Panc1 (cell line): ENCODE measurements at places on chromosomes 3 and 15. TPM values are rescaled to one million over a fixed set of nuclear protein-coding genes. Genes with fewer than 3 reads are reported as not detected.

DNA sequence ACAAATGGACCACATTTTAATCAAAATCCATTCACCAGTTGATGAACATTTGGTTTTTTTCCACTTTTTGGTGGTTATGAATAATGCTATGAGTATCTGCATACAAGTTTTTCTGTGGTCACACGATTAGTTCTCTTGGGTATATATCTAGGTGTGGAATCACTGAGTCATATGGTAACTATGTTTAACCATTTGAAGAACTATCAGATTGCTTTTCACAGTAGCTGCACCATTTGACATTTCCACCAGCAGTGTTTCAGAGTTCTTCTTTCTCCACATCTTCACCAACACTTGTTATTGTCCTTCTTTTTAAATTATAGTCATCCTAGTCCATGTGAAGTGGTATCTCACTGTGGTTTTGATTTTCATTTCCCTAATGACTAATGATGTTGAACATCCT lies 33.3 kb upstream of the ATG7 start:
- peak; percentile 42 for DNase-seq
- H3K27me3 ChIP-seq = no peaks in the 10 kb centered on the region
- no peaks in the 10 kb centered on the region for H3K36me3 ChIP-seq
- peaks cover 13% of the 10 kb centered on the region for H3K4me1 ChIP-seq
- peak overlapping the region; percentile 62 for H3K27ac ChIP-seq

Gene TAMM41
- 10.8 TPM for total RNA-seq

DNA sequence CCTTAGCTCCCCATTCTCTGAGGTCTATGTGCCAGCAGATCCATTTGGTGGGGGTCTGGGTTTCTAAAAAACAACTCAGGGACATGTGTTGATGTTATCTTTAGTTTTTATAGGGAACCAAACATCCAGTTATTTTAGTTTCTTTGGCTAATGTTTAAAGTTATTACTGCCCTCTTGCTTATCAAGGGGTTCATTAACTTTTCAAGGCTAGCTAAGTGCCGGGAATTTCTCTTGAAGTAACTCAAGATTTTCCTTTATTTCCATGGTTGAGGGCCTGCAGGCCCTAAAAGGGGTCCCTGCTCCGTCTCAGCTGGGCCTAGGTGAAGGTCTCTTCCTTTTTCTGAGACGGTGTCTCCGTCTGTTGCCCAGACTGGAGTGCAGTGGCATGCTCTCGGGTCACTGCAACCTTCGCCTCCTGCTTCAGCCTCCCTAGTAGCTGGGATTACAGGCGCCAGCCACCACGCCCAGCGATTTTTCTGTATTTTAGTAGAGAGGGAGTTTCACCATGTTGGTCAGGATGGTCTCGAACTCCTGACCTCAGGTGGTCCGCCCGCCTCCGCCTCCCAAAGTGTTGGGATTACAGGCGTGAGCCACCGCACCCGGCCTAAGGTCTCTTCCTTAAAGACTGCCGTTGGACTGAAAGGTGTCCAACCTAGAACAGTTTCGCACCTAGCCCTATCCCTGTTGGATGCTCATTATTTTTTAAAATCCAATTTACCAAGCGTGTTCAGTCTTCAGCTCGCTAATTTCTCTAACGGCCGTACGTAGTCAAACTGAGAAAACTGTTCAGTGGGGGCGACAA lies 1.3 kb upstream of the OXSR1 start:
- DNase-seq = no peak
- no peaks in the 10 kb centered on the region for H3K27me3 ChIP-seq
- H3K36me3 ChIP-seq = peaks cover 4% of the 10 kb centered on the region; the same call in 1 of the 2 replicates
- H3K4me3 ChIP-seq = peak overlapping the region; percentile 84
- H3K27ac ChIP-seq = peak overlapping the region; percentile 98

DNA sequence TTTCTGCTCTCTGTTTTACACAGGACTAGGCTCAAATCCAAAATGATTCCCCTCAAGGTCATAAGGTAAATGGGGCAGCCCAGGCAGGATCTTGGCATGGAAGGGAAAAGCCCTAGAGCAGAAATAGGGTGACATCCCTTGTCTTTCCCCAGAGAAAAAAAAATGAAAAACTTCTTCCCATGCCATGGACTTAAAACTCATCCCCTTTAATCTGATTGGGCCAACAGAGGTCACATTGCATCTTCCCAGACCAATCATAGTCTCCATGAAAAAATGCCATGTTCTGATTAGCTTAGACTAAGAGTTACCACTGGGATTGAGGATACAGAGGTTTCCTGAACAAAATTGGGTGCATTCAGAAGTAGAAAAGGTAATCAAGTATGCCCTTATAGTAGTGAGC lies 241.3 kb upstream of the LRTM1 start:
- H3K27ac ChIP-seq = no peak overlapping the region
- H3K4me3 ChIP-seq = no peak overlapping the region
- no peaks in the 10 kb centered on the region for H3K4me1 ChIP-seq
- H3K27me3 ChIP-seq = no peaks in the 10 kb centered on the region
- no peaks in the 10 kb centered on the region for H3K36me3 ChIP-seq

GRCh38 chr3:136893848-136894443 lies 31.9 kb downstream of the NCK1 start:
- H3K27me3 ChIP-seq = no peaks in the 10 kb centered on the region
- no peaks in the 10 kb centered on the region for H3K36me3 ChIP-seq
- H3K4me3 ChIP-seq = no peak overlapping the region
- peak; percentile 52 for DNase-seq

GRCh38 chr3:83460052-83460451 lies 1498.7 kb upstream of the CADM2 start:
- no peak overlapping the region for H3K27ac ChIP-seq
- H3K36me3 ChIP-seq = no peaks in the 10 kb centered on the region
- H3K4me1 ChIP-seq = no peaks in the 10 kb centered on the region
- DNase-seq = no peak
- H3K4me3 ChIP-seq = no peak overlapping the region
- H3K27me3 ChIP-seq = no peaks in the 10 kb centered on the region

- no peaks in the 10 kb centered on the region for H3K27me3 ChIP-seq
- H3K4me1 ChIP-seq = no peaks in the 10 kb centered on the region
- no peak overlapping the region for H3K27ac ChIP-seq
- H3K36me3 ChIP-seq = no peaks in the 10 kb centered on the region
- H3K4me3 ChIP-seq = no peak overlapping the region
- DNase-seq = no peak
These were observed 37.2 kb downstream of the CCK start for GRCh38 chr3:42228796-42229195.

- no peaks in the 10 kb centered on the region for H3K36me3 ChIP-seq
- H3K4me1 ChIP-seq = no peaks in the 10 kb centered on the region
- no peaks in the 10 kb centered on the region for H3K27me3 ChIP-seq
- no peak overlapping the region for H3K4me3 ChIP-seq
- DNase-seq = no peak
These were observed 306.5 kb downstream of the RPLP1 start for GRCh38 chr15:69758810-69759790.

Gene SOX2
- 0.39 TPM for total RNA-seq

Gene SH2D7
- total RNA-seq = not detected

Gene ZNF620
- 1.3 TPM for total RNA-seq

Gene PDZRN3
- not detected for total RNA-seq

- no peak overlapping the region for H3K27ac ChIP-seq
- no peak for DNase-seq
- peaks cover 4% of the 10 kb centered on the region for H3K4me1 ChIP-seq
- no peak overlapping the region for H3K4me3 ChIP-seq
- H3K27me3 ChIP-seq = no peaks in the 10 kb centered on the region
- no peaks in the 10 kb centered on the region for H3K36me3 ChIP-seq
These were observed 114.7 kb downstream of the ETFA start for GRCh38 chr15:76196269-76197231.

Gene THBS1
- 61.9 TPM for total RNA-seq

Gene IGF2BP2
- 97.8 TPM for total RNA-seq

Gene PP2D1
- total RNA-seq = not detected

- no peak overlapping the region for H3K27ac ChIP-seq
- DNase-seq = no peak
- H3K36me3 ChIP-seq = no peaks in the 10 kb centered on the region
- no peak overlapping the region for H3K4me3 ChIP-seq
These were observed 151.0 kb downstream of the CPNE4 start for GRCh38 chr3:131883711-131884407.

DNA sequence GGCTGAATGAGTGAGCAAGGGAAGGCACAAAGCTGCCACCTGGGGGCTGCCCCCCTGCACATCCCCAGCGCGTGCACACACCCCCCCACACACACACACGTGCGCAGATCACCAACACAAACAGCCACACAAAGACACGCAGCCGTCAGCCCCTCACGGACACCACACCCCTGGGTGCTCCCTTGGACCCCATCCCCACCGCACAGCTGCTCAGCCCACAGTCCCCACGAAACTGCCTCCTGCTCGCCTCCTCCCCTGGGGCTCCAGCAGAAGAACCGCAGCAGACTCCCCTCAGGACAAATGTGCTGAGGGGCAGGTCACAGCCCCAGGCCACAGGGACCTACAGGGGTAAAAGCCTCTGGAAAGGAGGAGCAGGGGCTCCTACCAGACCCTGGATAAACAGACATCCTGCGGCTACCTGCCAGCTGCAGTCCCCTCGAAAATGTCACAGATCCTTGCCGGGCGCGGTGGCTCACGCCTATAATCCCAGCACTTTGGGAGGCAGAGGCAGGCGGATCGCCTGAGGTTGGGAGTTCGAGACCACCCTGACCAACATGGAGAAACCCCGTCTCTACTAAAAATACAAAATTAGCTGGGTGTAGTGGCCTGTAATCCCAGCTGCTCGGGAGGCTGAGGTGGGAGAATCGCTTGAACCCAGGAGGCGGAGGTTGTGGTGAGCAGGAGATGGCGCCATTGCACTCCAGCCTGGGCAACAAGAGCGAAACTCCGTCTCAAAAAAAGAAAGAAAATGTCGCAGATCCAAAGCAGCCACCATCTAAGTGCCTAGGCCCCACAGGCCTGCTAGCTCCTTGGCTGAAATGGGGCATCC lies 6.5 kb downstream of the TWF2 start:
- no peak overlapping the region for H3K4me3 ChIP-seq
- H3K27ac ChIP-seq = no peak overlapping the region
- no peaks in the 10 kb centered on the region for H3K36me3 ChIP-seq
- peaks cover 13% of the 10 kb centered on the region for H3K4me1 ChIP-seq

Gene HRG
- not detected for total RNA-seq

GRCh38 chr15:37081983-37082382 lies 18.4 kb downstream of the MEIS2 start:
- no peaks in the 10 kb centered on the region for H3K4me1 ChIP-seq
- no peaks in the 10 kb centered on the region for H3K27me3 ChIP-seq
- no peak for DNase-seq
- no peak overlapping the region for H3K27ac ChIP-seq
- H3K4me3 ChIP-seq = no peak overlapping the region

GRCh38 chr15:92452143-92452542 lies 58.5 kb downstream of the ST8SIA2 start:
- no peak for DNase-seq
- H3K27me3 ChIP-seq = no peaks in the 10 kb centered on the region; the same call in 1 of the 2 replicates
- no peaks in the 10 kb centered on the region; the same call in 1 of the 2 replicates for H3K4me1 ChIP-seq

Gene COL8A1
- 0.13 TPM for total RNA-seq

DNA sequence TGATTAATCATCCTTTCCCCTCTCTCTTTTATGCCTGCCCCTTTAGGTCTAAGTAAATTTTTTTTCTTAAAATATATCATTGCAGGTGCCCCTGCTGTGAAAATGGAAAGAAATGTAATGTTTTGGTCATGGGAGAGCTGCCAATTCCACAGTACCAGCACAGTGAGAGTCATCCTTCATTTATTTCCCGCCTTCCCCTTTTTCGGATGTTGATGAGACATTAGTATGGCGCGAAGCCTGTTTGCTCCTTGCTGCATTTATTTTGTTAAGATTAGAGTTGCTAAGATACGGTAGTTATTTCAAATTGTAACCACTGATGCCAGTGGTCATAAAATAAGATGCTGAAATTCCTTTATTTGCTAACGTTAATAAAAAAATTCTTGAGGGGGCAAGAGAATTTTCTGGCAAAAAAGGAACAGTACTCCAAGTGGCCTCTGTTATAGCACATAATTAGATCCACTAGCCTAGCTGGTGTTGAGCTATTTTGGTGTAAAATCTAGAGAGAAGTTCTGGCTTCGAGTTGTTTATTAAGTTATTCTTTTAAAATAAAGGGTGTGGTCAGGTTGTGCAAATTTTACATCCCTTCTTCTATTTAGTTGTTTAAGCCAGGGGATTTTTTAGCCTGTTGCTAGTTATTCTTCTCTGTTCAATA lies 62.8 kb downstream of the MDFIC2 start:
- no peak for DNase-seq
- no peaks in the 10 kb centered on the region for H3K27me3 ChIP-seq
- H3K4me1 ChIP-seq = no peaks in the 10 kb centered on the region
- no peak overlapping the region for H3K4me3 ChIP-seq

Gene PLSCR5
- total RNA-seq = not detected

Gene CATSPER2
- total RNA-seq = 3.5 TPM

DNA sequence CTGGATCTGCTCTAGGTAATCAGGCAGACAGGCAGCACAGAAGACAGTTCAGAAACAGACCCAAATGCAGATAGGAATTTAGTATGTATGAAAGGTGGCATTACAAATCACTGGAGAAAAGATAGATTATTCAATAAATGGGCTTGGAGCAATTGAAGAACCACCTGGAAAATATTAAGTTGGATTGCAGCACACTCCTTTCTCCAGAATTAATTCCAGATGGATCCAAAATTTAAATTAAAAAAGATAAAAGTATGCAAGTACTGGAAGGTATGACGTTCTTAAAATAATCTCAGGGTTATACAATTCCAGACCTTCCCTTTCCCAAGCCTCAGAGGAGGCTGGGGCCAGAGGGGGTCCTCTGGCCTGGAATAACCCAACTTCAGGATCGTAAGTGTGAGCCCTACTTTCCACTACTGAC lies 32.5 kb downstream of the HRH1 start:
- no peaks in the 10 kb centered on the region for H3K36me3 ChIP-seq
- no peaks in the 10 kb centered on the region for H3K27me3 ChIP-seq
- peaks cover 12% of the 10 kb centered on the region for H3K4me1 ChIP-seq
- no peak overlapping the region for H3K4me3 ChIP-seq
- DNase-seq = no peak

DNA sequence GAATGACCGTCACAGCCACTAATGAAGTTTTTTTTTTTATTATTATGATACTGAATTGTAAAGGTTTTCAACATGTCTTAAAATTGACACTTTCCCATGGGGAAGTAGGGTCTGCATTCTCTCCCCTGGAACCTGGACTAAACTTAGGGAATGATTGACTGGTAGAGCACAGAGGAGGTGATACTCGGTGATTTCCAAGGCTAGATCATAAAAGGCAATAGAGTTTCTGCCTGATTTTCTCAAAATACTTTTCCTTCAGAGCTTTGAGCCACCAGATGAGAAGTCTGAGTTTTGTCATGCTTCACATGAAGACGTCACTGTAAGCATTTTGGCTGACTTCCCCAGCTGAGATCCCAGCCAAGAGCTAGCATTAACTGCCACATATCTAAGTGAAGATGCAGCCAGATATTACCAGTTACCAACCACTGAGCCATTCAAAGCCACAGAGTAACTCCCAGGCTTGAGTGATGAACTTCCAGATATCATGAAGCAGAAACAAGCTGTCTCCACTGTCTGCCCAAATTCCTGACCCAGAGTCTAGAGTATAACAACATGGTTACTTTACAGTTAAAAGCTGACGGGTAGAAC lies 105.8 kb downstream of the LSAMP start:
- H3K36me3 ChIP-seq = no peaks in the 10 kb centered on the region
- H3K27me3 ChIP-seq = no peaks in the 10 kb centered on the region
- no peak for DNase-seq
- no peak overlapping the region for H3K27ac ChIP-seq
- H3K4me1 ChIP-seq = no peaks in the 10 kb centered on the region

GRCh38 chr3:58008141-58009025 lies at the start of gene FLNB:
Gene FLNB, plus strand, starts transcription at chr3:58008422. Its CDS starts 143 bp downstream, at chr3:58008565.
- no peaks in the 10 kb centered on the region for H3K27me3 ChIP-seq
- DNase-seq = no peak
- H3K4me1 ChIP-seq = peaks cover 26% of the 10 kb centered on the region
